Activated naive CD4-positive, alpha-beta T cell treated with anti-CD3 and anti-CD28 coated beads, Interleukin-2, amount 10 ng/mL, durations not matched to agents 7 days and 5 days (primary cell): ENCODE measurements at places on chromosomes 5 and 9.

DNA sequence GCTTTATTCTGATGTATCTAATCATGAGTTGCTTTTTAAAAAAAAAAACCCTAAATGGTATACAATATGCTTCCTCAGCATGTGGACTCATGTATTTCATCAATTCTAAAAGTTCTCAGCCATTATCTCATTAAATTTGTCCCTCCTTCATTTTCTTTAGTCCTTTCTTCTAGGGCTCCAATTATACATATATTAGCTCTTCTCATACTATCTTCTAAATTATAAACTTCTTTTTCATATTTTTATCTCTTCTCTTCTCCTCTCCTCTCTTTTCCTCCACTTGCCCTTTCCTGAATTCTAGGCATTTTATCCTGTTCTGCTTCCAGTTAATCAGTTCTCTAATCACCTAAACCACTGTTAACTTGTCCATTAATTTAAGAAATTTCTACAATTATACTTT is 55.0 kb upstream of the IL33 start:
- no peaks in the 10 kb centered on the region for H3K4me1 ChIP-seq
- H3K27me3 ChIP-seq = peaks cover 13% of the 10 kb centered on the region
- H3K27ac ChIP-seq = no peak overlapping the region
- no peaks in the 10 kb centered on the region for H3K36me3 ChIP-seq
- DNase-seq = no peak
- H3K4me3 ChIP-seq = no peak overlapping the region

DNA sequence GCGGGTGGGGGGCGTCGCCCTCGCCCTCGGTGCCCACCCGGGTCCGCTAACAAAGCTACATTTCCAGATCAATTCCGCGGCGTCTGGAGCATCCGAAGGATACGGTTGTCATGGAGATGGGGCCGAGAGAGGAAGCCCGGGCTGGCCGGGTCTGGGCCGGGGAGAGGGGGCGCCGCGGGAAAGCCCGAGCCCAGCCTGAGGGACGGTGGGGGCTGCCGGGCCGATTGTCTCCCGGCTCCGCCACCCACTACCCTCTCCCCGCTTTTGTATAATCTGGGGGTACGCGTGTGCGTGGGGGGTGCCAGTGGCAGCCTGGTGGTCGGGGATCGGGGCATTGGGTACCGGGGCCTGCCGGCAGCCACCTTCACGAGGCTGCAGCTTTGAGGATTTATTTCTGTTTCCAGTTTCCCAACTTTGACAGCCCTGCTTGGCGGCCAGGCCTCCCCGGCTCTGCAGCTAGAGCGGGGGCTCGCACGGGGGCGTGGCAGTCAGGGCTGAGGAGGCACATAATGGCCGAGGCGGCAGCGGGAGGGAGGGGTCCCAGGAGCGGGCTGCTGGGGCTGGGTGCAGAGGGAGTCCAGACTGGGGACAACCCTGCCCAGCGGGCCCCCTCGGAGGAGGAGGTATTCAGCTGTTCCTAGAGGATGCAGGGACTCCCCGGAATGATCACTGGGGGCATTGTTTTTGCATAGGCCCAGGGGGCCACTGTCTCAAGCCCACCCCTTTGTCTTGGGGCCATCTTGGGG is 626 bp downstream of the PSD2 start:
- H3K4me3 ChIP-seq = no peak overlapping the region
- no peaks in the 10 kb centered on the region for H3K4me1 ChIP-seq
- H3K36me3 ChIP-seq = no peaks in the 10 kb centered on the region
- H3K27ac ChIP-seq = no peak overlapping the region
- peaks cover 96% of the 10 kb centered on the region for H3K27me3 ChIP-seq

DNA sequence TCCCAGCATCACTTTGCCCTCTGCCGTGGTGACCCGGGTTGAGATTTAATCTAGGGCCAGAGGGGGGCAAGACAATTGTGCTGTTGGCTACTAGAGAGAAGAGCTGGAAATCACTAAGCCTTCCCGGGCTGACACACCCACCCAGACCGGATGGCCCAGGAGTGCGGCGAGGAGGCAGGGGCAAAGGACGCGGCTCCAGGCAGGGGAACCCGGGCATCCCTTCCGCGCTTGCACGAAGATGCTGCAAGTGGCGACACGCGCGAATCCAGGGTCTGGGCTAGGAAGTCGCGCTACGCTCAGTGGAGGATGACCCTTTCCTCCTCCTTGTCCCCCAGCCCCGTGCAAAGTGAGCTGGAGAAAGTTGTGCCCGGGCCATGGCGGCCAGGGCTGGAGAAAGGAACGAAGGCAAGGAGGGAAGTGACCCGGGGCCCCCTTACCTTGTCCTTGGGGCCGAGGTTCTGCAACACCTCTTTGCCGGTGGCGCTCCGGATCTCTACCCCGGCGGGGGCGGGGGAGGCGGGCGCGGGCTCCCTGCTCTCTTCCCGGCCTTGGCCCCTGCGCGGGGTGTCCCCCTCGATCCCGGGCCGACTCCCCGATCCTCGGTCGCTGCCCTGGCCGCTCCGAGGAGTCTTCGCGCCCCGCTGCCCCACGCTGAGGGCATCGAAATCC is 693 bp downstream of the DPYSL3 start:
- H3K27ac ChIP-seq = no peak overlapping the region
- H3K36me3 ChIP-seq = no peaks in the 10 kb centered on the region
- H3K27me3 ChIP-seq = peaks cover 28% of the 10 kb centered on the region
- H3K4me1 ChIP-seq = peaks cover 4% of the 10 kb centered on the region
- no peak for DNase-seq

- no peak for DNase-seq
- H3K4me3 ChIP-seq = no peak overlapping the region
- peaks cover 27% of the 10 kb centered on the region for H3K4me1 ChIP-seq
Observed at GRCh38 chr5:50700706-50701105, 34.3 kb downstream of the PARP8 start.

GRCh38 chr9:124752967-124753366 is 18.1 kb downstream of the NR6A1 start:
- H3K36me3 ChIP-seq = no peaks in the 10 kb centered on the region
- no peak for DNase-seq
- peaks cover 41% of the 10 kb centered on the region for H3K27me3 ChIP-seq
- no peak overlapping the region for H3K4me3 ChIP-seq
- no peaks in the 10 kb centered on the region for H3K4me1 ChIP-seq
- H3K27ac ChIP-seq = no peak overlapping the region
